Fibroblast of lung (primary cell): ENCODE measurements at places on chromosomes 4 and X. TPM values are rescaled to one million over a fixed set of nuclear protein-coding genes. Genes with fewer than 3 reads are reported as not detected.

- DNase-seq: no peak
These were observed 291.4 kb downstream of the PABPC4L start for GRCh38 chr4:133910165-133910564.

- DNase-seq: no peak
These were observed 76.1 kb upstream of the STS start for GRCh38 chrX:7071390-7071789.

The RHOH gene
- polyA plus RNA-seq: 0.02 TPM in 1 of 2 replicates, not detected in the other

The TMEM33 gene
- polyA plus RNA-seq: 39.3 and 39.9 TPM in 2 replicates

DNA sequence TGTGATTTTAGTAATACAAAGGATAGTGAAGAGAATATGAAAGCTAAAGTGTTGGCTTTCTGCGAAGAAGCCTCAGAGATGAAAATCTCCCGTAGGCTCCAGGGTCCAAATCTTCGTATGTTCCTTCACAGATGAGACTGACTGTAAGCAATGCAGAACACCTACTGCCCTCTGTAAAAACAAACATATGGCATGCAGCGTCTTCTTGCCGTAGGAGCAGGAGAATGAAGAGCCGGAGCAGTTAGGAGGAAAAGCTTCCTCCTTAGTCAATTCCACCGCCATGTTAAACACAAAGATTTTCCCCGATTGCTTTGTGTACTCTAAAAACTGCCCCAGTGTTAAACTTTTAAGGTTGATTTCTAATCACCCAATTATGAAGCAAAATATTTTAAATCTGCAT lies 22.5 kb downstream of the RWDD4 start:
- DNase-seq: no peak

DNA sequence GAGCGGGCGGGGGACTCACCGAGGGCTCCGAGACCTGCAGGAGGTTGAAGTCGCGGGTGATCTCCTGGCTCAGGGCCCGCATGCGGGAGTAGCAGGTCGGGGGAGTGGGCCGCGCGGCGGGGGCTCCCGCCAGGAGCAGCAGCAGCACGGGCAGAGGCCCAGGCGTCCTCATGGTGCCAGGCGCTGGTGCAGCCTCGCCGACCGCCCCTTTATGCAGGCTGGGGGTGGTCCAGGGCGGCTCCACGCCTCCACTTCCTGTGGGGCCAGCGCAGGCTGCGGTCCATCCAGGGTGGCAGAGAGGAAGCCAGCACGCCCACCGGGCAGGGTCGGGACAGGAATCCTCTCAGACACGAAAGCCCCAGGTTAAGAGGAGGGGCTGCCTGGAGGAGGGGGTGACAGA lies at the start of gene CYTL1:
CYTL1 (minus strand) TSS at position 185 of the 400 bp plus-strand sequence; CDS start at position 172, 13 bp downstream.
- no peak for DNase-seq

- DNase-seq: no peak
These were observed 50.1 kb upstream of the ACSL4 start for GRCh38 chrX:109782994-109783700.

The SERPINA7 gene
- polyA plus RNA-seq: not detected in 2 replicates
